ENCODE measurements at places on chromosomes 7 and 10.

DNA sequence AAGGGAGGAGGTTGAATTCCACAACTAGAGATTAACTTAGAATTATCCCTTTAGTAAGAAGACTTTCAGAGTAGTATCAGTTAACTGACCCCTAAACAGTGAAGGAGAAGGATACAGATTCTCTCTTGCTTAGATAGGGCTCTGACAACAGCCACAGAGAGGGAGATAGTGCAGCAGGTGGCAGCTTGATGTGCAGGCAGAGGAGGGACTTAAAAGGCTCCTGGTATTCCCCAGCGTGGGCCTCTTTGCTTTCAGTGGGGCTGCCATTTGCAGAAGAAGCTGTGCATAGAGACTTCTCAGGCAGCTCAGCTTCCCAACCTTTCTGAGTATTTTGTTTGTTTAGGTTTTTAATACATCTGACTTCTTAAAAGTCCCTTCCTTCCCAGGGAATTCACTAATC, 16.0 kb downstream of the FZD1 start:
- peak; percentile 46 for DNase-seq

DNA sequence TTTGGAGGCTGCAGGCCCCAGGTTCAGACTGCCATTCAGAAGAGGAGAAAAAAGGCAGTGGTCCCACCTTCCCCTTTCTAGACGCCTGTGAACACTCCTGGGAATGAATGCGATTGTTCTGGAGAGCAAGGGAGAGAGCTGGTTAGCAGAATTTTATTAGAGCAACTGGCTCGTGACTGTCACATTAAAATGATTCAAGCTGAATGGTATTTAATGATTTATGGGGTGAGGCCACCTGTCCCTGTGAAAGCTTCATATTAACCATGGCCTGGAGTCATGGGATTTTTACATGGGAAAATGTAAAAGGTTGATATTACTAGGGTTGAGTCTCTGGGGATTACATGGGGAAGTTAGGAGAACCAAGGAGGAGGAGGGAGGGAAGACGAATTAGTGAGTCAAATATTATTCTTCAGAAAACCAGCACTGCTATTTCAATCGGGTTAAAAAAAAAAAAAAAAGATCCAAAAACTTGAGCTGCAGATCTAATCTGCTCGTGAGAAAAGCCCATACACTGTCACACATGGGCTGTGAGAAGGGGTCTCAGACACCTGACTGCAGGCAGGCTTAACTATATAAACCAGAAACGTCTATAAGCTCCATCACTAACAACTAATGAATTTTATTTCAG, 8.3 kb downstream of the CXCL12 start:
- no peak for DNase-seq

DNA sequence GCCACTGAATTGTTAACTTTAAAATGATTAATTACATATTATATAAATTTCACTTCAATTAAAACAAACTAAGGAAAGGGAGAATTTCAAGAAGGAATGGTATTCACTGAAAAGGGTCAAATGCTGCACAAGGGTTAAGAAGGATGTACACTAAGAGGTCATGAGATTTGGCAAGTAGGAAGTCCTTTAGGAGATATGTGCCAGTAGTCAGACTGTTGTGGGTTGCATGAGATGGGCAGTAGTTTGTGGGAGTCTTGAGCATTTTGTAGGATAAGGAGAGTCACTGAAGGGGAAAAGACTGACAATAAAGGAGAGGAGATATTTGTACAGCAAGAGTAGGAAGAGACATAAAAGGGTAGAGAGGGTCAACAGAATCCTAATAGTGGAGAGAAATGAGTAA, 12.4 kb upstream of the PTPN12 start:
- no peak for DNase-seq

DNA sequence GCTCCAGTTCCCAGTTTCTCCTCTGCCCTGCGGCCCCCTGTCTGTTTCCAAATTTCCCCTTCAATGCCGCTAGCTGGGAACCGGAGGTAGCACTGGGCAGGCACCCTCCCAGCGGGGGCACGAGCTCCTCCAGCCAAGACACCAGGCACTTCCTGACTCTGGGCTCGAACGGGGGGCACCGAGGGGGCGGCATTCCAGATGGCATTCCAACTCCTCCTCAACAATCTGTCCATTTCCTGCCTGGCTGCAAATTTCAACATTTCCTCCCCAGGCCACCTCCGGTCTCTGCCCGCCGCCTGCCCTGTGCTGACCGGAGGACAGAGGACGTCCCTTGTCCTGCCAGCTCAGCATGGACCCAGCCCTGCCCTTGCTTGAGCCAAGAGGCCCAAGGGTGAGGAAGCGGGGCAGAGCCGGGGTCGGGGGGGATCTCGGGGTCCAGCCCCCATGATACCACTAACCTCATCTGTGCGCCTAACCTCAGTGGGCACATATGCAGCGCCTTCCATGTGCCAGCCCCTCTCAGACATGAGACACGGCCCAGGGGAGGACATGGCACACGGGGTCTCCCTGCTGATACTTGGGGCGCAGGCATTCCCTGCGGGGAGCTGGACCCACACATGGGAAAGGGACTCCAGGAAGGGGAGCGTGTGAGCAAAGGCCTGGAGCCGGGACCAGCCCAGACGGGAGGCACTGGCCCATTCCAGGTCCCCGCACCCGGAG, 58.0 kb downstream of the PDGFA start:
- DNase-seq, result no peak

- DNase-seq, result no peak
These were observed 48.7 kb downstream of the CREB3L2 start for GRCh38 chr7:137953043-137953664.

DNA sequence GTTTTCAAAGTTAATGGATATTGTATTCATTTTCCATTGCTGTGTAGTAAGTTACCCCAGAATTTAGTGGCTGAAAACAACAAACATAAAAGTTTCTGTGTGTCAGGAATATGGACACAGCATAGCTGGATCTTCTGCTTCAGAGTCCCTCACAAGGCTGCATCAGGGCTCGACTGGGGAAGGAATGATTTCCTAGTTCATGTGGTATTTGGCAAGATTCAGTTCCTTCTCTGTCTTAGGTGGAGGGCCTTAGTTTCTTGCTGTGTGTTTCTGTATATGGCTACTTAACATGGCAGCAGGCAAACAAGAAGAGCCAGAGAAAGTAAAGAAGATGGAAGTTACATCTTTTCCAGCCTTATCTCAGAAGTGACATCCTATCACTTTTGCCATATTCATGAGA, 51.1 kb downstream of the TPST1 start:
- no peak for DNase-seq

DNA sequence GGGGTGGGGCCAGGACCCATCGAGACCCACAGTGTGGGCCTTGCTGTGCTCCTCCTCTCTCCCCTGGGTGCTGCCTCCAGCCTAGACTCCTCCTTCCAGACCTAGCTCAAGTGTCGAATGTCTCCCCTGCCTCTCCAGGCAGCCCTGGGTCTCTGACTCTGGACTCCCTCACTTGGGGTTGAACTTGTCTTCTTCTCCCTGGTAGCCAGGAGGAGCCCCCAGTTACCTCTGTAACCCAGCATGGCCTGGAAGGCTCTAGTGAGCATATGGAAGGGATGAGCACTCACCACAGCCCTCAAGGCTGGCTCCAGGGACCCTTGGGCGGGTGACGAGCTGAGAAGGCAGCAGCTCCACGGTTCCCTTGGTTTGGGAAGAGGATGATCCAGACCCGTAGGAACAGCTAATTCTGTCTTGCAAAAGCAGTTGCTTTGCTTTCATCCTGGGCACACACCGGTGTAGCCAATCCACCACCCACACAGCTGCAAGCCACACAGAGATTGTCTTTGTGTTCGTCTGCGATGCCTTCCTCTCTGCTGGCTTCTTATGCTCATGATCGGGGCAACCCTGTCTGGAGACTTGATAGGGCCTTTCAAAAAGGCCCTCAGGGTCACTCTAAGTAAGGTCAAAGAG, 52.3 kb upstream of the ANTXRL start:
- no peak for DNase-seq

- DNase-seq, result no peak
These were observed 581.3 kb downstream of the ATRNL1 start for GRCh38 chr10:115674496-115674895.

GRCh38 chr10:35503578-35503977, 101.6 kb upstream of the GJD4 start:
- peak; percentile 63 for DNase-seq

DNA sequence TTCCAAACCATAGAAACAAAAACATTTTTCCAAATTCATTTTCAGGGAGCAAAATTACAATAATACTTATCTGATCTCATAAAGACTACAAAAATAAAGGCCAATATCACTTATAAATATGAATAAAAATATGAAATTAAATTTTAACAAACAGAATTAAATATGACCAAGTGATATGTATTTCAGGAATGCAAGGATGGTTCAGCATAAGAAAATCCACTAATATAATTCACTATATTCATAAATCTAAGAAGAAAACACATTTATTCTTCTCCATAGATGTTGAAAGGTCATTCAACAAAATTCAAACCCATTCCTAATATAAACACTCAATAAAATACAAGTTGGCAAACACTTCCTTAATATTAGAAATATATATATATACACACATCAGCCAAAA, 115.2 kb upstream of the TMEM168 start:
- DNase-seq, result no peak

DNA sequence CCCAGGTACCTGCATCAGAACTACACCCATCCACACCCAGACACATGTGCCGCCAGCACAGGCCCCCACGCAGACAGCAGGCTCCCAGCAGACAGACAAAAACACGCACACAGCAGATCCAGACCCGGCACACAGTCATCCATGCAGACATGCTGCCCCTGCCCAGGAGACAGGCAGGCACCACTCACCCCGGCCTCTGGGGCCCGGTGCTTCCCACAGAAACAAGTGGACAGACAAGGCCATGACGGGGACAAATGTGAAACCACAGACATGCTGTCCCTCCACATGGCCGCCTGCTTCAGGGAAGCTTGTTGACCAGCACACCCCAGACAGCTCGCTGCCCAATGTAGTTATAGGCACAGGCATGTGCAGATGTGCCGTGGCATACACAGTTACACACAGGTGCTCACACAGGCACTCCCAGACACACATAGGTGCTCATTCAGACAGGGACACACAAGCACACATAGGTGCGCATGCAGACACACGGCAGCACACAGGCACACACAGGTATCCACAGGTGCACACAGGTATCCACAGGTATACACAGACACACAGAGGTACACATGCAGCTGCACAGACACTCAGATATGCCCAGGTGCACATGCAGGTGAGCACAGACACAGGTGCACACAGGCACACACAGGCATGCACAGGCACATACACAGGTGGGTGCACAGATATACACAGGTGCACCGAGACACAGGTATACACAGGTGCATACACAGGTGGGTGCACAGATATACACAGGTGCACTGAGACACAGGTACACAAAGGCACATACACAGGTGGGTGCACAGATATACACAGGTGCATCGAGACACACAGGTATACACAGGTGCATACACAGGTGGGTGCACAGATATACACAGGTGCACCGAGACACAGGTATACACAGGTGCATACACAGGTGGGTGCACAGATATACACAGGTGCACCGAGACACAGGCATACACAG, 10.5 kb upstream of the SCART1 start:
- no peak for DNase-seq

DNA sequence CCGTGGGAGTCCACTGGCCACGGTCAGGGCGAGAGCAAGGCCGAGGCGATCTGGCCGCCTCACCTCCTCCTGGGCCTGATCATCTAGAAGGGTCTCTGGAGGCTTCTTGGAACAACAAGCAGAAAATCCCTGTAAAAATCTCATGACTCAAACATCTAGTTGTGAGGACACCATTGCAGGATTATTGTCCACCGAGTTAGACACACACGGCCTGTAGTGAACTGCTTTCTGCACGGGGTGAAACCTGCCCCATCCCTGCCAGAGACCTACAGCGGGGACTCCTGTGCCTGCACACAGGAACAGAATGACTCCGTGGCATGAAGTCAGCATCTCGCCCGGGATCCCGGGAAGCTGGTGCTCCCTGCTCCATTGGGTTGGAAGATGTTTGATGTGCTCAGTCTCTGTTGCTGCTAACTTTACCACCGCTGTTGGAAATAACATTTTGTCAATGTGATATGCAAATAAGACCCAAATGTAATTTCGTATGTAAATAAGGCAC, 267.0 kb upstream of the TCERG1L start:
- DNase-seq, result no peak

DNA sequence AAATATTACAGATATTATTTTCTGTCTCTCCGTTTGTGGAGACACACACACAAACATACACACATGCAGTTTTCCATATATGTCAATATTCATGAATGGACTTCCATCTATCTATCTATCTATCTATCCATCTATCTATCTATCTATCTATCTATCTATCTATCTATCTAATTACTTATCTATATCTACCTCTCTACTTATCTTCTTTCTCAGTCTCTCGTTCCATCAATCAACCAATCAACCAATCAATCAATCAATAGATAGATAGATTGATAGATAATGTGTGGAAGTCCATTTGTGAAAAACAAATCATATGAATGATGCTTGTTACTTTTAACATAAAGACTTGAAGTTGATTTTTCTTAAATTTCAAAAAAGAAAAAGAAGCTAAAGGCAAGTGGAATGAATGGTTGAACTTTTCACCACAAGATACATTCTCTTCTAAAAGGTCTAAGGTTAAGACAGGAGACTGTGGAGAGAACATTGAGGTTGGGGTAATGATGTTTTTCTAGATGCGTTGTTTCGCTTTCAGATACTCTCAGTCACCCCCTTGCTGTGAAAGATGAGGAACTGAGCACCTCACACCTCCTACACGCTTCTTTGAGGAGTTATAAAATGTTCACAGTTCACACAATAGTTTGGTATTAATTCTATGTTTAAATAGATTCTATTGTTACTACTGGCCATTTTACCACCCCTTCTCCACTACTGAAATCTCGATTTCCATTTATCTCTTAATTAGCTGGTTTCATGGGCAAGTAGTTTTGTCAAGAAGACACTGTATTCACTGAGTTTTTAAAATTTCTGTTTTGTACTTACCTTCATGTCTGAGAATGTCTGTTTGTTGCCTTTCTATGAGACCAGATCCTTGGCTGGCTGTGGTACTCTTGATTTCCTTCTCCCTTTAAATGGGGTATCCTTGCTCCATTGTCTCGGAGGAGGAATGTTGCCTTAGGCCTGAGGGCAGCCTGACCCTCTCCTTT, 114.1 kb downstream of the EMX2 start:
- no peak for DNase-seq

- DNase-seq, result no peak
These were observed 61.5 kb upstream of the TM9SF3 start for GRCh38 chr10:96648297-96648696.

GRCh38 chr10:78740976-78741915, 327.5 kb upstream of the ZMIZ1 start:
- no peak for DNase-seq
